Effector CD8-positive, alpha-beta T cell (primary cell): ENCODE measurements at places on chromosomes 6 and 20.

DNA sequence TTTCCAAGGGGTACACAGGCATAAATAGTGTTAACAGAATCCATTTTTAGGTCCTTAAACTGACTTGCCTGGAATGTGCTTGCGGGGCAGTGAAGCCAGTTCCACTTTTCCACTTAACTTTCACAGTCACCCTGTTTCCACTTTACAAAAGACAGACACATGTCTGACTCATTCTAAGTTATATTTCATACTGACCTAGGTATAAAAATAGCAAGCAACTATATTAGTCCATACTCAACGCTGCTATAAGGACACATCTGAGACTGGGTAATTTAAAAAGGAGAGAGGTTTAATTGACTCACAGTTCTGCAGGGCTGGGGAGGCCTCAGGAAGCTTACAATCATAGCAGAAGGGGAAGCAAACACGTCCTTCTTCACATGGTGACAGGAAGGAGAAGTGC, 88.2 kb downstream of the MTFR2 start:
- no peak for DNase-seq

DNA sequence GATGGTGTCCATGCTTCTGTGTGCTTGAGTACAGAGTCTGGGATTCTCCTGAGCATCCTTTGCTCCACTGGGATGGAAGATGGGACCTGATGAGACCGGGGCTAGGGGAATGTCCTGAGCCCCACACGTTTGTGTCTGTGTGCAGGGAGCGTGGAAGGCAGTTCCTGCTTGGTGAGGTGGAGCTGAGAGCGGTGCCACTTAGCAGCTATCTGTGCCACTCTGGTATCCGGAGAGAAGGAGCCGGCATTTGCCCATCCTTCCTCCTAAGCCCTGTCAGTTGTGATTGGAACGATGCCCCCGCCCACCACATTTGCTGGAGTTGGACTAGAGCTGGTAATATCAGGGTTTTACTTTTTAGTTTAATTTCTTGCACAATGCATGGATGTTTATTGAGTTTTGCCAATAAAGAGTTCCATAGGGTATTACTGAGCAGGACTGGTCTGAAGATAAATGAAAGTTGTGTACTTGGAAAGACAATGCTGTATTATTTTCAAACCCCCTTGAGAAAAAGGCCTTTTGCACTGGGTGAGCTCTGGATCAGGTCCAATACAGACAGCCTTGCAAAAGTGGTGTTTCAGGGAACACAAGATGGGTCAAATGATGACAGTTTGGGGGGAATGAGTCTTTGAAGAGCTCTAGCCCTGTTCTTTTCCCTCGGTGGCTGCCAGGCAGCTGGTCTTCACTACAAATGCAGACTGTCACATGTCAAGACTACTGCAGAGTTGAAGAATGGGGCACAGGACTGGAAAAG, 130.8 kb downstream of the SYCP2 start:
- DNase-seq: no peak

DNA sequence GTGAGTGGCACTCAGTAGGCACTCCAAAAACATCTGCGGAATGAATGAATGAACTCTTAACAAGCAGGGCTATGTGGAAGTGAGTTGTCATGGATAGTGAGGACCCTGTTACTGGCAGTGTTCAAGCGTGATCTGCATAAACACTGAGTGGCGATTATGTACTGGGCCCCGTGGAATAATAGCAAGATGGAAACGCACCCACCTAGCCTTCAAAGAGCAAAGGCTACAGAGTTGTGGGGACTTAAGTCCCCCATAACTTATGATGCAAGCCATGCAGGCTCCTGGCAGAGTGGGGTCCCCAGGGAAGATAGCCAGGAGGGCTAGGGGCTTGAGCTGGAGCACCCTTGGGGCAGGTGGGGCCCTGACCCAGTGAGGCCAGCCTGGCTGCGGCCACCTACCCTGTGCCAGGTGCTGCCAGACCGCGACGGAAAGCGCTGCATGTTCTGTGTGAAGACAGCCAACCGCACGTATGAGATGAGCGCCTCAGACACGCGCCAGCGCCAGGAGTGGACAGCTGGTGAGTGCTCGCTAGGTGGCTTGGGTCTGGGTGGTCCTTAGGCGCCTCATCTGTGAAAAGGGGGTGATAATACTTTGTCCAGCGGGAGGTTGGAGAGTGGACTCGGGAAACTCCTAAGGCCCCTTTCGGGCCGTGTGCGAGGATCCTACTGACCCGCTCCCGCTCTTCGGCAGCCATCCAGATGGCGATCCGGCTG, 20.0 kb downstream of the DEF6 start:
- no peak for DNase-seq

DNA sequence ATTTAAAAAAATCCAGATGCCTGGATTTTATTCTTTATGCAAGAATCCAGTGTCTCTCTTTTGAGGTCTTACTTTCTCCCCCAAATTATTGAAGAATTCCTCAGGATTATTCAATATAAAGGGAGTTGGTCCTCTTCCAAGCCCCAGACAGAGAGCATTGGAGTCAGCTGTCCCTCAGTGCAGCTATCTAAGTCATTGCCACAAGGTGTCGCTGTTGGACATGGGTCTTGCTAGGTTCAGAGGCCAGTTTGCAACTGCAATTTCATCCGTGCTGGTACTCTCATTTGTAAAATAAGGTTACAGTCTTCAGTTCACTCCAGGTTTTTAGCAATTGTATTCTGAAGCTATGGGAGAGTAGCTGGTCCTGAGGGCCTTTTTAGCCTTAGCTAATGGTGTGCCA, 27.8 kb downstream of the CCN2 start:
- DNase-seq: no peak

DNA sequence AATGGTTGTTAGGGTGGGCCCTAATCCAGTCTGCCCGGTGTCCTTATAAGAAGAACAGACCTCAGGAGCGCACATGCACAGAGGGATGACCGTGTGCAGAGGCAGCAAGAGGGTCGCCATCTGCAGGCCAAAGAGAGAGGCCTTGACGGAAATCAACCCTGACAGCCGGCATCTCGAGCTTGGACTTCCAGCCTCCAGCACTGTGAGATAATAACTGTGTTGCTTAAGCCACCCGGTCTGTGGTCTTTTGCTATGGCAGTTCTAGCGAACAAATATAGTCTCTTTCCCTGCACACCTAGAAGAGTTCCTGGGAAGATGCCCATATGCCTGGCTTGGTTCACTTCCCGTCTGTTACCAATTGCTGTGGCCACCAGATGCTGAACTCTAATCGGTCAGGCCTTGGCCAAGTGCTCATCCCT, 35.3 kb upstream of the PTGIS start:
- DNase-seq: no peak

GRCh38 chr6:2244261-2245102, 923 bp downstream of the GMDS start:
- DNase-seq: no peak

DNA sequence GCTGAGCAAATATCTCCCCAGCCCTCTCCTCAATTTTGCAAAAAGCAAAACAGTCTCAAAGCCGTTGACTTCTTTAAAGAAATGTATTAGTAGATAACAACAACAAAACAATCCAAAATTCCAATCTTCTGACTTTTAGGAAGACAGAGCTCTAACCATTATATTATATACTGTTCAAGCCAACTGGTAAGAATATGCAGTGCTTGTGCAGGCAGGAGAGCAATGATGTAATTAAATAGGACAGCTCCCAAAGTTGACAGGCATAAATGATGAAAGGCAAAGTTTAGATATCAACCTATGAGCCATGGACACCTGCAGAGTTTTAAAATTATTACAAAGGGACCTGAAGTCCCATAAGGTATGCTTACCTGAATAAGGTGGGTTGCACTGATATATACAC, 16.6 kb upstream of the CEP85L start:
- no peak for DNase-seq

- no peak for DNase-seq
Observed at GRCh38 chr20:40591119-40591518, 97.9 kb downstream of the MAFB start.

- DNase-seq: no peak
Observed at GRCh38 chr20:64133951-64134407, 26.6 kb upstream of the NPBWR2 start.

DNA sequence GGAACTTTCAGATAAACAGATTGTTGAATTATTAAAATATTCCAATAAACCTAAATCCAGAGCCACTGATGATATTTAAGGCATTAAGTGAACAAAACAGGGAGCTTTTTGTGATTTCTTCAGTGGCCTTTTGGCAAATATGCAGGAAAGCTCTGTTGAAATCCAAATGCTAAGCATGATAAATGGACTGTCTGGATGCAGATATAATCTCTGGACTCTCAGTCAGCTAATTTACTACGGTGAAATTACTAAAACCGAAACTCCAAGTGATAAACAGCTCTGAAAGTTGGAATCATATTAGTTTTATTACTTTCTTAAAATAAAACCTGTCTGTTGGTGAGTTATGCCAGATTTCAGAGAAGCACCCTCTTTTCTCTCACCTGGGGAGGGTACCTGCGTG, 120.3 kb downstream of the IMPG1 start:
- DNase-seq: no peak

GRCh38 chr6:137913434-137913833, 46.4 kb downstream of the TNFAIP3 start:
- no peak for DNase-seq

- no peak for DNase-seq
Observed at GRCh38 chr6:155275808-155276480, 12.1 kb downstream of the CLDN20 start.

DNA sequence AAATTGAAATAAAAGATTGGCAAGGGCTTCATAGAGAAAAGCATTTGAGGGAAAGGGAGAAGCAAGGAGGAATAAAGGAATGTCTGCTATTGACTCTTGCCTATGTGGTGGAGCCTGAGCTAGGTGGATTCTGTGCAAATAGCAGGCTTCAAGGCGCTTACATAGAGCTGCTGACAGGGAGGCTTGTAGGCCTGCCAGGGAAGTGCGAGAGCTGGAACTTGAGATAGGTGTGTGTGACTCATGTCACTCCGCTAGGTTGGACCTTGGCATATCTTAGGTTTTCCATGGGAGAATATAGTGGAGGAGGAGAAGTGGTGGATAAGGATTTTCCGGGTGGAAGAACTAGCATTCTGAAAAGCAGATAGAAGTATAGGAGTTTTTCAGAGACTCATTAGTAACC, 14.0 kb downstream of the SNRNP48 start:
- no peak for DNase-seq

DNA sequence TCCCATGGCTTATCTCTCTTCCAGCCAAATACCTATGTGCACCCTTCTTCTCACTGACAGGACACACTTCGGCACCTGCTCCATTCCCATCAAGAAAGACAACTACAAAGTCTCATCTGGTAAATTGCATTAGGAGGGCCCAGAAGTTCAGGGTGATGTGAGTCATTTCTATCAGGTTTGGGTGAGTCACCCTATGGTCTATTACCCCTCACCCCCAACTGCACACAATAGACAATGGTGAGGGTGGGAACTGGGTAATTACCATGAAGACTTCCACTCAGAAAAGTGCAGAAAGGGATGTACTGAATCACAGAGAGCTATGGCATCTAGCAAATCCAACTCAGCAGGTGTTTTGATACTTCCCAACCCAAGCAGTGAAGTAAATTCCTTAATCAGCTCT, 54.8 kb downstream of the OPN5 start:
- DNase-seq: no peak

DNA sequence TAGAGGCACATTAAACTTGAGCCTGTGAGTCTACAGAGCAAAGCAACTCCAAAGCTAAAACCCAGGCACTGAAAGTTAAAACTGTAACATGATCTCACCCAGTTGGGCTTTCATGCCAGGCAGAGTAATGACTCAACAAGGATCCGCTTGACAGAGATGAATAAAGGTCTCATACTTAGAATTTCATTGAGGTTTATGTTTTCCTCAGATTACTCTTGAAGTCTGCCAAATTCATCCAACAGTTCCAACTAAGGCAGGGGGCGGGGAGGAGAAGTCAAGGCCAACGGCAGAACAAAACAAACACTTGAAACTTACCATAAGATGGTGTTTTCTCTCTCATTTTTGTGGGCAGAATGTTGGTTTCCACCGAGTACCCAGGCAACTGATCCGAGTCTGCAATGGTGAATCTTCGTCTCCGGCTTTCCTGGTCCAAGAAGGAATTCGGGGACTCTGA, 54.0 kb upstream of the IPCEF1 start:
- DNase-seq: no peak

DNA sequence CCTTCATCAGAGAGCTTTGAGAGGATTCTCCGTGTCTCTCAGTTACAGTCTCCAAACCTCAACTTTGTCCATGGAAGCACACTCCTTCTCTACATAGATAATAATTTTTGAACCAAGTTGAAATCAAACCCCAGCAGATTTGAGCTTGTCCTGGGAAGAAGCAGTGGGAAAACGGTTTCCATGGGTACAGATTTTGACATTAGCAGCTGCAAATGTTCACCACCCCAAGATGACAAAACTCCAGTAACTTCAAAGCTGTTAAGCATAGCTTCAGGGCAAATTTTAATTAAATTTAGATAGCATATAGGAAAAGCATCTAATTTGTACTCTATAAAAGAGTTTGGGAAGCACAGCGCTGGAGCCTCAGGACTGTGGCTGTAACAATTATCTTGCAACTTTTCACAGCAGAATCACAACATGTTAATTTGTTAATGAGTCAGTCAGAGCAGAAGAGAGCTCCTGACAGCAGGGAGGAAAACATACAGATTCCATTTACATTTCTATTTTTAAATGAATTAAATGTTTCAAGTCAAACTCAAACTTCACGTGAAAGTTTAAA, 240.7 kb downstream of the BMP7 start:
- DNase-seq: no peak

DNA sequence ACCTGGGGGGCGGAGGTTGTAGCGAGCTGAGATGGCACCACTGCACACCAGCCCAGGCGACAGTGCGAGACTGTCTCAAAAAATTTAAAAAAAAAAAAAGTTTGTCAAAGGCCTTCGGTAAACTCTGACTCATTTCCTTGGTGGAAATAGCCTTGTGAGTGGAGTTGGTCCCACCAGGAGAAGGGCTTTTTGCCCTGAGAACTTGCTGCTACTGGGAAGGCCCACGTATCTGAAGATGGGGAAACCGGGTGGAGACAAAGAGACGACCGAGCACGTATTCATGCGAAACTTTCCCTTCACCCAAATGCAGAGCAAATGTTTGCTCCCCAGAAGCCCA, 51.7 kb downstream of the SLC22A23 start:
- DNase-seq: no peak

DNA sequence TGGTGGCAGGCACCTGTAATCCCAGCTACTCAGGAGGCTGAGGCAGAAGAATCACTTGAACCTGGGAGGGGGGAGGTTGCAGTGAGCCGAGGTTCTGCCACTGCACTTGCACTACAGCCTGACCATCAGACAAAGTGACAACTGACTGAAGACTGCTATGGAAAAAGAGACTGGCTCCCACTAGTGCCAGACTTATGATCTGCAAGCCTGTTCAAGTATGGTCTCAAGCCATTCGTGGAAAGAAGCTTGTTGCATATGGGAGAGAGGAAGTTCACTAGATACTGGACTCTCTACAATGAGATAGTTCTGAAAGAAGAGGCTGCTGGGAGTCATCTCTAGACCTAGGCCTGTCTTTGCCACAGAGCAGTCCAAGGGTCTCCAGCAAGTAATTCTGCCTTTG, 26.7 kb downstream of the MDN1 start:
- no peak for DNase-seq
